ENCODE measurements at places on chromosomes 4 and X.

DNA sequence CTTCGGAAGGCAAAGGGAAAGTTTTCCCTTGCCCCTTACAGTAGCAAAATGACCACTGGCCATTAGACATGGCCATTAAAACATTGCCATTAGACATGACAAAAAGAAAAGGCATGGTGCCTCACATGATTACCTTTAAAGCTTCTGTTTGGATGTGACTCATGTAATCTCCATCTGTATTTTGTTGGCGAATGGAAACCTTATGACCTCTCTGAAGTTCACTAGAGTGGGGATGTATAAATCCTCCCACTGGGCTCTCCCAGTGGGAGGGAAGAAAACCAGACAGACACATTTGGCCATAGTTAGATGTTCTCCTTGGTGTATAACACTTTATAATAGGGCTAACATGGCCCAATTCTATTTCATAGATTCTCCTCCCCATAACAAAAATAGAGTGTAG lies 152.6 kb downstream of the MAGEB17 start:
- no peak for DNase-seq

DNA sequence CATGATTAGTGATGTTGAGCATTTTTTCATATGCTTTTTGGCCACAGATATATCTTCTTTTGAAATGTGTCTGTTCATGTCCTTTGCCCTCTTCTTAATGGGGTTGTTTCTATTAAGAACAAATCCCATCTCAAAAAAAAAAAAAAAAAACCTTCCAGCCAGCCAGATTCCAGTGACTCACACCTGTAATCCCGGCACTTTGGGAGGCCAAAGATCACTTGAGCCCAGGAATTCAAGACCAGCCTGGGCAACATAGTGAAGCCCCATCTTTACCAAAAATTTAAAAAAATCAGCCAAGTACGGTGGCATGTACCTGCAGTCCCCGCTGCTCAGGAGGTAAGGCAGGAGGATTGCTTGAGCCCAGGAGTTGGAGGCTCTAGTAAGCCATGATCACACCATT lies 5.1 kb downstream of the RAB33B start:
- DNase-seq: no peak

GRCh38 chr4:46937493-46937892 lies 28.4 kb upstream of the COX7B2 start:
- DNase-seq: no peak

GRCh38 chr4:109040441-109040840 lies 262.0 kb downstream of the COL25A1 start:
- DNase-seq: no peak

DNA sequence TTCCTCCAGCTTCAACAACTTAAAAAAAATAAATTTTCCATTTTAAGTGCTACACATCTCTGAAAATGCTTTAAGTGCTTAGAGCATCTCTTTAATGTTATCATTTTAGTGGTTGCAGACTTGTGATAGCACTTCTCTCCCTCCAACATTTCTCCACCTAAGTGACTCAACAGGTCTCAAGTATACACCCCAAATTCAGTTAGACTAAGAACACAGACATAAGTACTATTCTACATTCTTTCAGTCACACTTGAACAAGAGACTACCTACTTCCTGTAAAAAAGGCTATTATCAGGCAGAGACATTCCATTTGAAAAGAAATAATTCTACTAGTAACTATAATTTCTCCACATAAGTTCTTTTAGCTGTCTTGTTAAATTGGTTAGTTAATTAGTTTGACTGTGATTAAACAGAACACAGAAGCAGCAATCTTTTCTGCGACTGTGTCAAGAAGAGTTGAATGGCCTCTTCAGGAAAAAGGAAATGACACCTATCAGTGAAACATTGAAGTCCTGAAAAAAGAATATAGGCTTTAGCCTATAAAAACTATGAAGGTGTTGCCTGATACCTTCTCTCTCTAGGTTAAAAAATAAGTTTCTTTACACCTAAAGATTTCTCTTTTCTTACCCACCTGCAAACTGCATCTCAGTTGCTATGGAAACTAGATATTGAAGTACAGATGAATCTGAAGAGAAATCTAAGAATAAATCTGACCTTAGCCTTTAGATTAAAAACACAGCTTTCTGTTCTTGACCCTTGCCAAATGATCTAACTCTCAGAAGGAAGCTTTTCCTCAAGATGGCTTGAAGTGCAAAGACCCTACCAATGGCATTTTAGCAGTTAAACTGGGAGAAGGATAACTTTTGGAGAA lies 18.0 kb downstream of the NAF1 start:
- DNase-seq: no peak

- DNase-seq: no peak
These were observed 5.7 kb upstream of the RENBP start for GRCh38 chrX:153950127-153950526.

GRCh38 chr4:119726505-119726904 lies 97.9 kb upstream of the PDE5A start:
- DNase-seq: no peak

DNA sequence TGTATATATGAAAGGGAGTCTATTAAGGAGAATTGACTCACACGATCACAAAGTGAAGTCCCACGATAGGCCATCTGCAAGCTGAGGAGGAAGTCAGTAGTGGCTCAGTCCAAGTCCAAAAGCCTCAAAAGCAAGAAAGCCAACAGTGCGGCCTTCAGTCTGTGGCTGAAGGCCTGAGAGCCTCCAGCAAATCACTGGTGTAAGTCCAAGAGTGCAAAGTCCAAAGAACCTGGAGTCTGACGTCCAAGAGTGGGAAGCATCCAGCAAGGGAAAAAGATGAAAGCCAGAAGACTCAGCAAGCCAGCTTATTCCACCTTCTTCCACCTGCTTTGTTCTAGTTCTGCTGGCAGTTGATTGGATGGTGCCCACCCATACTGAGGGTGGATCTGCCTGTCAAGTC lies 104.1 kb downstream of the IL1RAPL2 start:
- no peak for DNase-seq

- DNase-seq: no peak
These were observed 16.8 kb upstream of the C4orf51 start for GRCh38 chr4:145663194-145663593.

- DNase-seq: no peak
These were observed 3.3 kb downstream of the NUDT9 start for GRCh38 chr4:87425711-87426110.

DNA sequence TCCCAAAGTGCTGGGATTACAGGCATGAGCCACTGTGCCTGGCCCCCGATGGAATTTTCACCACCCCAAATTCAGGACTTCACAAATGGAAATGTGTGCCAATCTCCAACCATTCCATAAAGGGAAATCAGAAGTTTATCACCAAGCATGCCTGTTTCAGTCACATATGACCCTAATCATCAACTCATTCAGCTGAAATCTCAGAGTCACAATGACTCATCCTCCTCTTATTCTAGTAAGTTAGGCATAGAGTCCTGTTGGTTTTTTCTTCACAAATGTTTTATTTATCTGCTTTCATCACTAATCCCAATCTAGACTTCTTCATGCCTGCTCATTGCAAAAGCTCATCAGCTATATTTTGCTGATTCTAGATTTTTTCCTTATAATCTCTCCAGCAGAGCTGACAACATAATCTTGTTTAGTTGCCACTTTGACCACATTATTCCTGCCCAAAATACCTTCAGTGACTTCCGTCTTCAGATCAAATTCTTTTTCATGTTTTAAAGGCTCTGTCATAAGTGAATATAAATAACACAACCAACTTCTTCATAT lies 83.3 kb downstream of the SLC7A11 start:
- DNase-seq: no peak

DNA sequence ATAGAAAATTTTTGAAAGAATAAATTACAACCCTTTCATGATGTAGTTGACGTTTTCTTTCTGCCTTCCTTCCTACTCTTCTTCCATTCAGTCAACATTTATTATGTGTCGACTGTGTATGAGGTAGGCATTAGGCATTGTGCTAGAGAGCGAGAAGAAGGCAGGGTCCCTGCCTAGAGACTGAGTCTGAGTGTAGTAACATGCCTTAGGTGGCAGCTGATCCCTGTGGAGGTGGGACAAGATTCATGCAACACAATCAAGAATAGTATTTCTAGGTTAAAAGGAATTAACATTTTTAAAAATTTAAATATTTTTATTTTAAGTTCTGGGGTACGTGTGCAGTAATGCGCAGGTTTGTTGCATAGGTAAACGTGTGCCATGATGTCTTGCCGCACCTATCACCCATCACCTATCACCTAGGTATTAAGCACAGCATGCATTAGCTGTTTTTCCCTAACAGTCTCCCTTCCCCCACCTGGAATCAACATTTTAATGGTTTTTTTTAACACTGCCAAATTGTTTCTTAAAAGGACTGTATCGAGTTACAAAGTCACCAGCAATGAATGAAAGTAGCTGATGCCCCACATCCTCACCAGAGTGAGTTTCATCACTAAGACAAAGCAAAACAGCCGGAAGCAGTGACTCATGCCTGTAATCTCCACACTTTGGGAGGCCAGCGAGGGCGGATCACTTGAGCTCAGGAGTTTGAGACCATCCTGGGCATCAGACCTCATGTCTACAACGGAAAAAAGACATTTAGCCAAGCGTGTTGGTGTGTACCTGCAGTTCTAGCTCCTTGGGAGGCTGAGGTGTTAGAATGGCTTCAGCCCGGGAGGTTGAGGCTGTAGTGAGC lies 84.0 kb downstream of the WWC2 start:
- DNase-seq: no peak

GRCh38 chr4:72006586-72006985 lies 25.2 kb upstream of the NPFFR2 start:
- DNase-seq: no peak

DNA sequence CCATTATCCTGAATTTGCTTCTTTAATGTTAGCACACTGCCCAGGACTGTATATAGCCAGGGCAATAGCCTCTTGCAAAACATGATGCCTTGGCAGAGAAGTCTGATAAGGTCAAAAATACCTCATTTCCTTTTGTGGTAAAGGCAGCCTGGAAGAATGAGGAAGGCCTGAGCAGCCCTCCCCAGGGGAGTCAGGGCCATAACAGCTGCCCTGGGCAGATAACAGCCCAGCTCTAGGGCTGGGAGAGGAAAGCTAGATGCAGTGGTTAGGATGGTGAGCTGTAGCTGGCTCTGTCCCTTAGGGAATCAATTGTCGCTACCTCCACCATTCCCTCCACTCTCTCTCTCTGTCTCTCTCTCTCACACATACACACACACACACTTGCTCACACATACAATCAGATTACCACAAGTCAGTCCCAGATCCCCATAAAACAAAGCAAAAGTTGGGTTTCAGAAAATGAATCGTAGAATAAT lies 29.2 kb downstream of the EFHC2 start:
- no peak for DNase-seq

DNA sequence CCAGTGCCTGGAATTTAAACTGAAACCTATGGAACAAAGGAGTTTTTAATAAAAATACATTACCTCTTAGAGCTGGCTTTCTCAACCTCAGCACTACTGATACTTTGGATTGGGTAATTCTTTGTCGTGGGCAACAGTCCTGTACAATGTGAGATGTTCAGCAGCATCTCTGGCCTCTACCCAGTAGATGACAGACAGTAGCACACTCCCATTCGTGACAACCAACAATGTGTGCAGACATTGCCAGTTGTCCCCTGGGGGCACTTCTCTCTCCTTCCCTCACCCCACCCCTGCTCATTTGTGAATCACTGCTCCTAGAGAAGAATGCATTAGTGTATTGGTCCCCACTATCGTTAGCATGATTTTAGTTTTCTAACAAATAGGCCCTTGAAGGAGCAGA lies 16.2 kb downstream of the GPAT3 start:
- DNase-seq: no peak

GRCh38 chr4:25860586-25861279 lies 2.1 kb downstream of the SEL1L3 start:
- no peak for DNase-seq

- no peak for DNase-seq
These were observed 7.6 kb upstream of the SLC2A9 start for GRCh38 chr4:10028910-10029309.

DNA sequence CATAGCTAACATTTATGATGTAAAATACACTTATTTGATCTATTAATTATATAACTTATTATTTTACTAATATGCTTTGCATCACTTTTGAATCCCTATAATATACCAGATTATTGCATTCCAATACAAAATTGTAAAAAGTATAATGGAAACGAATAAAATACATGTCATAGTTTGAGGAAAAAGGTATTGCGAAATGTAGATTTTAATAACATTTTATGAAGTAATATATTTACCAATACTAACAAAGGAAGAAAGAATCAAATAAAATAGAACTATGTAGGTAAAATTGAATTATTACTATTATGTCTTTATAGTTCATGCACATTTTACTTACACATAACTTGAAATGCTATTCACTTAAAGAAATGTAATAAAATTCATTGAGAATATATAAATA lies 1300.2 kb downstream of the ADGRL3 start:
- DNase-seq: no peak

DNA sequence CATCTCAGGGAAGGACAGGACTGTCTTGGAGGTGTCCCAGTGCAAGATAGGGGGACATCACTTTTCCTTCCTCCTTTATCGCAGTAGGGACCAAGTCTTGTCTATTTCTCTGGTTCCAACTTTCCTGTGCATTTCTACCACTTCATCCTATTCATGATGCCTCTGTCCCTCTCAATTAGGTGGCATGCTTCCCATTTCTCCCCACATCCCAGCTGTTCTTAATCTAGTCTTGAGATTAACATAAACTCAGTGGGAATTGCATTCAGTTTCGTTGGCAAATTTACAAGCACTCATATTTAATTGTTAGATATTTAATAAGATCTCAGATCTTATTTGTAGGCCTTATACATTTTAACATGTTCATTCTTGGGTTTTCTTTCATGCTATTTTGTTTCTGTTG lies 15.7 kb upstream of the ODAM start:
- DNase-seq: no peak

GRCh38 chr4:120704538-120704937 lies 218.0 kb downstream of the PRDM5 start:
- DNase-seq: no peak

GRCh38 chrX:103607364-103608305 lies at the start of gene TCEAL3:
TSS of gene TCEAL3 (plus strand) at chrX:103607963. CDS start at chrX:103609065, 1,102 bp downstream.
- peak; percentile 60 for DNase-seq

- no peak for DNase-seq
These were observed 36.1 kb upstream of the DOCK11 start for GRCh38 chrX:118459494-118459893.

- DNase-seq: no peak
These were observed 74.8 kb upstream of the MXD4 start for GRCh38 chr4:2336659-2337058.

DNA sequence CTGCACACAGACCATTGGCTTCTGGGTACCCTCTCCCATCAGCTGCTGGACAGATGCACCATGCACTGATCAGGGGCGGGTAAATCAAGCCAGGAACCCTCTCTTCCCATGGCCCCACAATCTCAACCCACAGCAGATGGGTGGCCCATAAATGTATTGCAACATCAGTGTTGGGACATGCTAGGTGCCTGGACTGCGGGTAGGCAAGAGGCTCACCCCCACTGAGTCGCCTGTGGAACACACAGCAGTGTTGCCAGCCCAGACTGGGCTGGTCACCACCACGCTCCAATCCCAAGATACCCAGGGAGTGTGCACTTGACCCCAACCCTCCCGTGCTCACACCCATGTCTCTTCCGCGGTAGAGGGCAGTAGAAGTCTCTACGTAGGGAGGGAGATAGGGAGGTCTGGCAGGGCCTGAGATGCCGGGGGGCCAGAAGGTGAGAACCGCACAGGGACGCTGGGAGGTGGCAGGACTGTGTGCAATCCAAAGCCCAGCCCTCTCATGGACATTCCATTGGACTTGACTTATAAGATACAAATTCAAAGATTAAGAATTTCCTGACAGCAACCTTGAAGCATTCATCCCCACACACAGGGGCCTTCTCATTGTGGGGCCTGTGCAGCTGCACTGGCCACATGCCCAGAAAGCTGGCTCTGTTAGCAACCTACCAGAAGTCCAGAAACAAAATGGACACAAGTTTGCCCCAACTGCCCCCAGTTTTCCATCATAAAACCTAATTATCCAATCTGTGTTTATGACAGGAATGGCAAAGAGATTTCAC lies 183.7 kb downstream of the NSUN7 start:
- peak; percentile 5 for DNase-seq
